ENCODE measurements at places on chromosomes 6 and 20.

- DNase-seq: peak; percentile 91
Measured at GRCh38 chr20:31661625-31662371, 24.1 kb downstream of the COX4I2 start.

- no peak for DNase-seq
Measured at GRCh38 chr6:1322696-1323219, 10.9 kb downstream of the FOXQ1 start.

GRCh38 chr6:148709577-148709976, 37.3 kb upstream of the UST start:
- no peak for DNase-seq

GRCh38 chr6:47163536-47163935, 121.4 kb upstream of the ADGRF1 start:
- DNase-seq: no peak

DNA sequence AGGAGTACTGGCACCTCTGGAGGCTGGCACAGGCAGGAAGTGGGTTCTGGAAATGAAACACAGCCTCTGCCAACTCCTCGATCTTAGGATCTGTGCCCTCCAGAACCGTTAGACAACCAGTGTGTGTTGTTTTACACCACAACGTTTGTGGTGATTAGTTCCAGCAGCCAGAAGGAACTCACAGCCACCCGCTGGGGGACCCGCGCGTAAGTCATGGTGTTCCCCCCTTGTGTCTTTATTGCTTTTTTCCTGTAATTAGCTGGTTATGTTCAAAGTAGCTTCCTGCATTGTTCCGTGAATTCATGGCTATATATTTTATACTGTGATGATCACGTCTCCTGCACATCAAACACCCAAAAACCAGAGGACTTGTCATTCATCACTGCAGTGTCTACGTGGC, 117.4 kb downstream of the RNASET2 start:
- no peak for DNase-seq

- no peak for DNase-seq
Measured at GRCh38 chr6:16832043-16832567, 70.8 kb upstream of the ATXN1 start.

DNA sequence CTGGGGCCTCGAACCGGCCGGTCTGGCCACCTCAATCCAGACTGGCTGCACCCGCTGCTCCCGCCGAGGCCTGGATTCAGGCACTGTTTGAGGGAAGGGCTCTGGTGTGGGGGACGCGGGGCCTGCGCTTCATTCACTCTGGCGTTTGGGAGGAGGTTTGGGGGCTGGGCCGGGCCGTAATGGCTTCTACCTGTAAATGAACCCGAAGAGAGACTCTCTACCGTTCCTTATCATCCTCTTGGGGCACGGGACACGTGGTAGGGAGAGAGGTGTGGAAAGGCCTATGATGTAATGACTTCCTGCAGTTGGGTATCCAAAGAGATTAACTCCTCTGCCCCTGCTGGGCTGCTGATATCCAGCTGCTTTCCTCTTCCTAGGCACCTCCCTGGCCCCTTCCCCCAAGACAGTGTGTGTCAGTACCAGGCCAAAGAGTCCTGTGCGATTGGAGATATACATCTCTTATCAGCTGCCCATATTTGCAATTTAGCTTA, 1.8 kb downstream of the FOXO3 start:
- DNase-seq: no peak
